A172 (cell line): ENCODE measurements at places on chromosomes 3 and 15.

GRCh38 chr3:49012441-49013017 lies 5.3 kb downstream of the WDR6 start:
- no peak for DNase-seq

DNA sequence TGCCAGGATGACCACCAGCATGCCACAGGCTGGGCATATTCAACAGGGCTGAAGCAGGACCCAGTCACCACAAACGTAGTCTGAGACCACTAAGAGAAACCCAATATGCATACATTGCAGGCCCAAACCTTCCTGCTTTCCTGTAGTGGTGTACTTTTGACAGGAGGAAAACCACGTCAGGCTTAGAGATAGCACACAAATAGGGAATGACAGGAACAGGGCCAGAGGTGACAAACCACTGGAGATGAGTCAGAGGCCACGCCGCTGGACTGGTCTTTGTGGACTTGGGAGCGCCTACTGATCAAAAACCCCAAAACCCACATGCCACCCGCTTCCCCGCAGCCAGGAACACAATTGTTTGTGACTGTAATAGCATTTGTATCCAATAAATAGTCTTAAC lies 3.6 kb upstream of the EFCAB12 start:
- no peak for DNase-seq

DNA sequence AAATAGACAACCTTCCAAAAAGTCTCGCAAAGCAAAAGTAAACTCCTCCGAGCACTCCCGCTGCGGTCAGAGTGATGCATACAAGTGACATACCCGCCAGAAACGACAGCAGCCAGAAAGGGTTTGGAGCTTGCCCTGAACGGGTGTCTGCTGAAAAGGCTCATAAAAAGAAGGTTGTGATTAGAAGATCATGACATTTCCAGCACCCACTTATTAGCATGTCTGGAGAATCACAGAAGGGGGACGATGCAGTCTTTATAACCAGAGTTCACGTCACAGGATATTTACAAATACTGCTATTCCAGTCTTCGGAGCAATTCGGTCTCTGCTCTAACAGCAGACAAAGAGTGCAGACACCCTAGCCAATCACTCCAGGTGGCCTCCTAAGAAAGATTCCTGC lies 59.1 kb upstream of the FRMD4B start:
- peak; percentile 27 for DNase-seq

GRCh38 chr15:27853624-27854455 lies 245.3 kb downstream of the OCA2 start:
- no peak for DNase-seq

DNA sequence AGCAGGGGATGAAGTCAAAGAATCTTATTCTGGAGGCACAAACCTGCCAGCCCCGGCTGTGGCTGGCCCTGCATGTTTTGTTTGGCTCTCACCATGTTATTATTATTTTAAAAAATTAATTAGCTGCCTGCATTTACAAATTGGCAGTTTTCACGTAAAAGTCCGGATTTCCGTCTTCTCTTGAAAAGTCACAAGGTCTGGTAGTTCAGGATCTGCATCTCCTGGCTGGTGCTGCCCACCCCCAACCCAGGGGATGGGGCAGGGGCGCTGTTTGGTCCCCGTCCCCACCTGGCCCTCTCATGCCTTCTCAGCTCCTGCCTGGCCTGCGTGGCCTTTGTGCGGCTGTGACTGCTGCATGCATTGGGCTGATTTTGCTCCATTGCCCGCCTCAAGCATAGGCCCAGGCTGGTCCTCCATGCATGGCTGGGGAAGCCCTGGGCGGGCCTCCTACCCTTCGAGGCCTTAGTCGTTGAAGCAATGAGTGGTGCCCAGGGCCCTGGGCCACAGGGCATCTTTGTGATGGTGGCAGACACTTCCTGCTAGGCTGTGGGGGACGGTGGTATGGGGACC lies 2.0 kb downstream of the FBLN2 start:
- DNase-seq = no peak
